ENCODE measurements at places on chromosomes 2 and 18. TPM values are rescaled to one million over a fixed set of nuclear protein-coding genes. Genes with fewer than 3 reads are reported as not detected.

The RESP18 gene
- not detected for total RNA-seq

The ANKRD29 gene
- 3.9 TPM for total RNA-seq

The CDH19 gene
- 2.0 TPM for total RNA-seq

The SULT1C2 gene
- total RNA-seq: under 0.01 TPM

The SERPINB13 gene
- not detected for total RNA-seq

The HMSD gene
- under 0.01 TPM for total RNA-seq

The DUSP11 gene
- 25.3 TPM for total RNA-seq

The NCL gene
- 346 TPM for total RNA-seq

The RAB10 gene
- 167 TPM for total RNA-seq

The VIL1 gene
- total RNA-seq: under 0.01 TPM

Data from regular cardiac myocyte (primary cell).